ENCODE measurements at places on chromosomes 7 and 10. TPM values are rescaled to one million over a fixed set of nuclear protein-coding genes. Genes with fewer than 3 reads are reported as not detected.

The AZGP1 gene
- not detected for total RNA-seq

The CUBN gene
- total RNA-seq: 11.4 TPM

GRCh38 chr10:43064331-43065075 lies 12.4 kb upstream of the RET start:
- no peaks in the 10 kb centered on the region for H3K27me3 ChIP-seq
- H3K36me3 ChIP-seq: no peaks in the 10 kb centered on the region

GRCh38 chr7:98341106-98341505 lies 59.6 kb downstream of the BRI3 start:
- H3K27ac ChIP-seq: no peak overlapping the region
- DNase-seq: no peak
- H3K27me3 ChIP-seq: no peaks in the 10 kb centered on the region

Data from T-cell (primary cell).